ENCODE measurements at places on chromosomes 5 and 9. TPM values are rescaled to one million over a fixed set of nuclear protein-coding genes. Genes with fewer than 3 reads are reported as not detected.

DNA sequence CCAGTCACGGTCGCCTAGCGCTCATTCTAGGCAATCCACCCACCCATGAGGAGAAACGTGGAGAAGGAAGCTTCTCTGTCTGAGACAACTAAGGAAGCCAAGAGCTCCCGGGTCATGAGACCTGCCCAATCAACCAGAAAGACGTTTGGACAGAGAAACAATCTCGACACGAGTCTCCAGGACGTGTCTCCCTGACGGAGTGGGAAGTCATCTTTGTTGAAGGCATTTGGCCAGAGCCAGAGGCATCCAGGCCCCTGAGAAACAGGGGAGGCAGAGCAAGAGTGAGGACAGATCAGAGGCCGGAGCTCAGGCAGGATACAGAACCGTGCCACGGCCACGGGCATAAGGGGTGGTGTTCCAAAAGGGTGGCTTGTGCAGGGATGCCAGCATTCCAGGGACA is 479.0 kb downstream of the SPATA31A7 start:
- no peak for DNase-seq
- no peak overlapping the region for H3K27ac ChIP-seq
- no peak overlapping the region for H3K4me3 ChIP-seq
- H3K27me3 ChIP-seq: no peaks in the 10 kb centered on the region
- peaks cover 25% of the 10 kb centered on the region for H3K36me3 ChIP-seq

GRCh38 chr5:124052201-124052600 is 540.2 kb downstream of the CSNK1G3 start:
- H3K4me3 ChIP-seq: no peak overlapping the region
- no peak overlapping the region for H3K27ac ChIP-seq
- no peaks in the 10 kb centered on the region for H3K36me3 ChIP-seq
- no peak for DNase-seq
- no peaks in the 10 kb centered on the region for H3K27me3 ChIP-seq

GRCh38 chr9:101437806-101438232 is 2.2 kb upstream of the ALDOB start:
- H3K27me3 ChIP-seq: peaks cover 68% of the 10 kb centered on the region
- no peak overlapping the region for H3K27ac ChIP-seq
- no peaks in the 10 kb centered on the region for H3K36me3 ChIP-seq
- DNase-seq: no peak

The GARIN3 gene
- polyA plus RNA-seq: not detected

The ZFP2 gene
- 0.43 TPM for polyA plus RNA-seq

Measured in naive thymus-derived CD8-positive, alpha-beta T cell (primary cell).